GM18507 (cell line): ENCODE measurements at places on chromosomes 5 and 9.
A peak's percentile ranks its signal among the peaks of the same experiment; 100 is the strongest.

- no peak for DNase-seq
Measured at GRCh38 chr5:128241051-128241695, 157.6 kb downstream of the SLC12A2 start.

- no peak for DNase-seq
Measured at GRCh38 chr5:6585939-6586646, 46.8 kb downstream of the NSUN2 start.

GRCh38 chr9:79292731-79293280, 279.0 kb upstream of the TLE4 start:
- no peak for DNase-seq

DNA sequence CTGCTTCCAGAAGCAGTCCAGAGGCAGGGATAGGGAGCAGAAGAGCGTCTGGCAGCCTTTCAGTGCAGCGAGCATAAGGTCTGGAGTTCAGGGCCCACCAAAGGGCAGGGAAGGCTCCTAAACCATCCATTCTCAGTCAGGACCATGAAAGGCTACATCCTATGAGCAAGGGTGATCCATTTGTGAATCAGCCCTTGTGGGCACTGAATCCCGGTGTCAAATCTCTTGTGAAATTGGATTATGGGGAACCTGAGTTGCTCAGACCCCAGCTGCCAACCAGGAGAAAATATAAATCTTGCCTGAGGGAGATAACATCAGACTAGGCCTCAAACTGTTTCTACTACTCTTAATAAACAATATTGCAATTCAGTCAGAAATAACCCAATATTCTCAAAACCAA, 204.4 kb downstream of the SYK start:
- DNase-seq = no peak

DNA sequence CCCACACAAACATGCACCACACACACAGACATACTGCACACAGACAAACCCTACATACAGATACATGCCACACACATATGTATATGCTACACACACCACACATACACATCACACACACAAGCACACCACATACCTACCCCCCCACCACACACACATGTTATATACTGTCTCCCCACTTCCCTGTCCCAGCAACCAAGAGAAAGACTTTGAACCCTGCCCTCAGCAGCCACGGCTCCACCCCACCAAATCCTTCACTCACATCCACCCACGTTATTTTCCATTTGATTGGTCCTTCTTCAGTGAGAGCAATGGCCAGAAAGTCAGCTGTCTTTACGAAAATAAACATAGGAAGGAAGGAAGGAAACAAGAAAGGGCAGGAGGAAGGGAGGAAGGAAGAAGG, 479.8 kb downstream of the DIRAS2 start:
- no peak for DNase-seq

- no peak for DNase-seq
Measured at GRCh38 chr5:148443998-148444397, 60.2 kb downstream of the FBXO38 start.

GRCh38 chr9:114899995-114900394, 30.4 kb downstream of the TNFSF8 start:
- DNase-seq = no peak

DNA sequence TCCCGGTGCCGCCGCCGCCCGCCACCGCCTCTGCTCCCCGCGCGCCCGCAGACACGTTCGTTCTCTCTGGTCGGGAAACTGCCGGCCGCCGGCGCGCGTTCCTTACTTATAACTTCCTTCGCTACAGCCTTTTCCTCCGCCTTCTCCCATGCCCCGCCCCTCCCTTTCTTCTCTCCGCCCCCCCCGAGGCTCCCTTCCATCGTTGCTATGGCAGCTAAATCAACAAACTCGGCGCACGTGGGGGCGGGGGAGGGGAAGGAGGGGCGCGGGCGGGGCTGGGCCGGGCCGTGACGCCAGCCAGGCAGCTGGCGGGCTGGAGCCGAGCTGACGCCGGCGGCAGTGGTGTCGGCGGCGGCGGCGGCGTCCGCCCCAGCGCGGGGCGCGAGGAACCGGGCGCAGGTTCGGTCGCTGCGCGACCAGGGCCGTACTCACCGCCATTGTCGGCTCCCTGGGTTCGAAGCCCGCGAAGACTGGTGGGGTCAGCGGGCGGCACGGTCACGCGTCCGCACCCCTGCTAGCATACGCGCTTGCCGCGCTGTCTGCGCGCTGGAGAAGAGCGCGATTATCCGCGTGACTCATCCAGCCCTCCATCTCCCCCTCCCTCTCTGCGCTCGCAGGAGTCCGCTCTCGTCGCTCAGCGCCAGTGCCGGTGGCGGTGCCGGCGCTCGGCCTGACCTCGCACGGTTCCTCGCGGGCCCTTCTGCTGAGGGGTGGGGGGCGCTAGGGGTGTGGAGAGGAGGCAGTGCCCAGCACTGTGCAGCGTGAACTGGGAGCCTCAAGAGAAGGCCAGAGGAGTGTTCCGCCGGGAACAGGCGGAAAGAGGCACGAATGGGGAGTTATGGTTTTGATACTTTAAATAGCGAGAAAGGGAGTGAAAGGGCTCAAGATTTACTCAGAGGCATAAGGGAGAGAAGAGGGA, at the start of gene KLF4:
Gene KLF4 (minus strand): TSS at position 83 of the 919 bp plus-strand sequence. CDS start 597 bp downstream, outside the sequence.
- DNase-seq = peak; percentile 71
